ENCODE measurements at places on chromosomes 16 and 17.

DNA sequence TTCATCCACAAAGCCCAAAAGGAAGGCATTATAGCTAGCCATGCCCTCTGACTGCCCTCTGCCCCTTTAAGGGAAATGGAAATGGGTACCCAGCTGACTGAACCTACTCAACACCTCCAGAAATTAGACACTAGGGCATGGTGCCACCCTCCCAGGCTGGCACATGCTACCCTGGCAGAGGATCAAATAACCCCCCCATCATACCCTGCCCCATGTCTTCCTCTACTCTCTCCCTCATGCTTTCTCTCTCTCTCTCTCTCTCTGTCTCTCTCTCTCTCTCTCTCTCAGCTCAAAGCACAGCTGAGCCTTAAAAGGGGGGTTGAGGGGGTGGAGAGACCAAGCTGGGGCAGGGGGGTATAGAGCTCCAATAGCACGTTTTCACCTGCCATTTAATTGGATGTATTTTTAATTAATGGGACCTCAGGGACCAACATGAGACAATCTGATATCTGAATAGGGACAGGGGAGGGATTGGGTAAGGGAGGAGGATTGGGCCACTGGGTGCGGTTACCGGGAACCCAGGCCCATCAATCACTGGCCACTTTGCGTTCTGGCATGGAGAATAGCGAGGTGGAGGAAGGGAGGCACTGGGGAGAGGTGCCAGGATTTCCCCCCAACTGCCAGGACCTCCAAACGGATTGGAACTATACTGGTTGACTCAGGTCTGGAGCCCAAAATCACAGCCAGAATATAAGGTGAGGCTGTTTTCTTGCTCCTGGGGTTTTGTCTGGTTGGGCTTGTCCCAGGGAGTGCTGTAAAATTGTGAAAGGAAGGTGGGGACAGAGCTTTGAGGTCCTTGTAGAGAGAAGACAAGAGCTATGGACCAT lies 57.8 kb downstream of the NEUROD2 start:
- DNase-seq, result no peak

- no peak for DNase-seq
Measured at GRCh38 chr16:85144026-85144915, 32.0 kb upstream of the CIBAR2 start.

DNA sequence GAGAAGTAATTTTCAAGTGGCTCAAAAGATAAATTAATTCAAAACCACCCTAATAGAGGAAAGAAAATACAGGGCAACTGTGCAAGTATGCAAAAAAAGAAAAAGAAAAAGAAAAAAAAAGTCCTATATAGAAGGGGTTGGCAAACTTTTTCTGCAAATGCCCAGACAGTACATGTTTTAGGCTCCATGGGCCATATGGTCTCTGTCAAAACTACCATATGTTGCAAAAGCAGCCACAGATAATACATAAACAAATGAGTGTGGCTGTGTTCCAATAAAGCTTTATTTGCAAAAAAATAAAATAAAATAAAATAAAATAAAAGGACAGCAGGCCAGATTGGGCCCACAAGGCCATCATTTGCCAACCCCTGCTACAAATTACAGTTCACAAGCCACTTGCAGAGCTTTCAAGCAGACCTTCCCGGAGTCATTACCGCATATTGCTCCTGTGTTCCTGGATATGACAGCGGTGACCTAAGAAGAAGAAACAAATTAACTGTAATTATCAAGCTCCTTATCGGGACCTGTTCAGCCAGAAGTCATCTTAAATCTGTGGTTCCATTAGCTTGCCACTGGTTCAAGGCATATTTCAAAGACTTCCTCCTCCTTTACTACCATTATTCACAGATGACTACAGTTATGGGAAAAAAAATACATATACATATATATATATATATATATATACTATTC lies 15.9 kb downstream of the ZC3H7A start:
- no peak for DNase-seq

GRCh38 chr16:2032285-2033056 lies 5.8 kb downstream of the NHERF2 start:
- no peak for DNase-seq

DNA sequence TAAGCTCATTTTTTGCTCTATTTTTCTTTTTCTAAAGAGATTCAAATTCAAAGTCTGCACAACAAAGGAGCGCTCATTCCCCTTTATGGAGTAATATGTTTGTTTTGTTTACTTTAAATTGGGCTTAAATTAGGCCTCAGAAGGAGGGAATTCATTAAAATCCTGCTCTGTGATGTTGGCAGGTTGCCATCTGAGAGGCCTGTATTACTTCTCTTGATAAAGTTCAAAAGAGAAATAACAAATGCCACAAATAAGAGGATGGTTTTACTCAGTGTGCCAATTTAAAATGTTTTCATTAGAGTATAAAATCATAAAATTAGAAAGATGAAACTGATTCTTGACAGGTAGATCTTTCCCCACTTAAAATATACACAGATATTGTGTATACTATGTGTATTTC lies 54.5 kb upstream of the HLF start:
- DNase-seq, result no peak

- no peak for DNase-seq
Measured at GRCh38 chr17:64273006-64273405, 9.9 kb upstream of the TEX2 start.

GRCh38 chr17:65598746-65599145 lies 37.3 kb upstream of the AXIN2 start:
- no peak for DNase-seq

- DNase-seq, result no peak
Measured at GRCh38 chr17:80116276-80116920, 15.0 kb downstream of the GAA start.

- DNase-seq, result no peak
Measured at GRCh38 chr16:73743665-73744496, 552.7 kb upstream of the PSMD7 start.

GRCh38 chr16:77556201-77556873 lies 121.5 kb upstream of the ADAMTS18 start:
- DNase-seq, result no peak

GRCh38 chr17:83136156-83136555 lies 56.7 kb downstream of the METRNL start:
- no peak for DNase-seq

GRCh38 chr17:69908626-69909368 lies 166.2 kb upstream of the KCNJ16 start:
- no peak for DNase-seq

DNA sequence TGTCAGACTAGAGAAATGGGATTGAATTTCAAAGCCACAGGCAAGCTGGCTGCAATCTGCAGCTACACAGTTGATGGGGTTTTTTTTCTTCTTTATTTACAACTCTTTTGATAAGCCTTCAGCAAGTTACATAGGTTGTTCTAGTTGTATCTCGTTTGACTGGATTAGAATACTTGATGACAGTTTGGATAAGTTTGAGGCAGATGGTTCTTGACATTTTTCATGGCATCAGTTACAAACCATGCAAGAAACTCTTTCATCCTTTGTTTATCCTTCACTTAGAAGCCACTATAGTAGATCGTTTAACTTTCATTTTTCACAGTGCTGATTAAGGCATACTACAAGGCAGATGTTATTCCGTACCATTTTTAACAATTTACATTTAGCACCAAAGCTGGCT lies 238.9 kb downstream of the TOX3 start:
- DNase-seq, result no peak

GRCh38 chr16:13021996-13022395 lies 120.6 kb downstream of the SHISA9 start:
- DNase-seq, result no peak

Data from activated CD8-positive, alpha-beta memory T cell treated with anti-CD3 and anti-CD28 coated beads for 1 hour (primary cell).